Naive thymus-derived CD8-positive, alpha-beta T cell (primary cell): ENCODE measurements at places on chromosomes 4 and X.

- DNase-seq = no peak
Measured at GRCh38 chr4:147789596-147789995, 57.7 kb downstream of the ARHGAP10 start.

GRCh38 chr4:24488399-24489164 is 95.8 kb downstream of the DHX15 start:
- DNase-seq = no peak

DNA sequence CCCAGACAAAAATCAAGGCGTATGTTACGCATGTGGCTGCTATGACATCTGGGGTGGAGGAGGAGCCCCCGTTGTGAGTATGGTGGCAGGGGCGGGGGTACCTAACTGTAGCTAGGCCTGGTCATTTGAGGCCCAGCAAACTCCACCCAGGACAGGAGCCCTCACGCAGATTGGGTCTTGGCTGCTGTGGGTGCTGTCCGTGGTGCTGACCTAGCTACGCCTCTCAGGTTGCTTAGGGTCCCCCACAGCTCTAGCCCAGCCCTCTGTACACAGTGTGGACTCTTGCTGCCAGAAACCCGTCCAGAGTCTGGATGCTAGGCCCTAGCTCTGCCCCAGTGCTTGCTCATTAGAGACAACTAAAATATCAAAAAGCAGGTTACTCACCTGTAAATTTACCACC is 146.7 kb upstream of the PSAPL1 start:
- no peak for DNase-seq

- DNase-seq = no peak
Measured at GRCh38 chr4:142984871-142985585, 138.9 kb upstream of the INPP4B start.

DNA sequence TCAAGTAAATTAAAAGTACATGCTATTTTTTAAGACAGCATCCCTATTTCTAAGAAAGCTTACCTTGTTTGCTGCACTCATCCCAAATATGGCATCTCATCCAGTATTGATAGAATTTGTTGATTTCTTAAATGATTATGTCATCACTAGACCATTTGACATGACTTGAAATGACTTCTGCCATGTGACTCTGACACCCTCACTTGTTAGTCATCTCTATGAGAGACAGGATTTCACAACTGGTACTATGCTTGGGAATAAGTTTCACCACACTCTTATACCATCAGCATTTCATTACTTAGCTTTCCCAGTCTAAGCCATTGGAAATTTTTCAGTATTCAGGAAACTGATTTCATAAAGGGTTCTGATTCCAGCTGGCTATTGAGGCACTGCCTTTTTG is 55.3 kb downstream of the TMPRSS11F start:
- no peak for DNase-seq

DNA sequence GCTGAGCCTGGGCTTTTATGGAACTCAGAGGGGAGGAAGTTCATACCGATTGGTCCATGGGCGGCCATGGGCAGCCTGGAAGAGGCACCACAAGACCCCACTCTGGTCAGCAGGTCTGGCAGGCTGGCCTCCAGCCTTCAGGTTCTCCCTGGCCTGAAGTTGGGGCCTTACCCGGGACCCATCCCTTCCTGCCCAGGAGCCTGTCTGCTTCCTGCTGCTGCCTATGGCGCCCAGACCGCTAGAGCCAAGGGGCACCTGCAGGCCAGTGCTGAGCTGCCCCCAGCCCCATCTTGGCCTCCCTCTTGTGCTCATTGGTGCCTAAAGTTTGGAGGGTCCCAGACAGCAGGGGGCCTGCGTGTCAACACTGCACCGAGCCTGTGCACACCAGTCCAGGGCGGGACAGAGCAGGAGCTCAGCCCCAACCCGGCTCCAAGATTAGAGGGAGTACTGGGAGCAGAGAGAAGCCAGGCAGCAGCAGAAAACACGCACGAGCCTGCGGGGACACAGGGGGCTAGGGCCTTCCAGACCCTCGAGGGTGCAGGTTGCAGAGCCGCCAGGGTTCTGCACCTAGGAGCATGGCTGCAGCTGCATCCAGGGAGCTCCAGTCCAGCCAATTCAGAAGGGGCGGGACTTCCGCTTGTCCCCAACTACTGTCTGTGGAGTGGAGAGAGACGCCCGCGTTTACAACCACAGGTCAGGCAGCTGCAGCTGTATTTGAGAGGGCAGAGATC is 30.7 kb upstream of the ZNF280C start:
- no peak for DNase-seq

GRCh38 chr4:74967324-74967723 is 34.4 kb downstream of the PARM1 start:
- no peak for DNase-seq
